ENCODE measurements at places on chromosomes 16 and 17.

DNA sequence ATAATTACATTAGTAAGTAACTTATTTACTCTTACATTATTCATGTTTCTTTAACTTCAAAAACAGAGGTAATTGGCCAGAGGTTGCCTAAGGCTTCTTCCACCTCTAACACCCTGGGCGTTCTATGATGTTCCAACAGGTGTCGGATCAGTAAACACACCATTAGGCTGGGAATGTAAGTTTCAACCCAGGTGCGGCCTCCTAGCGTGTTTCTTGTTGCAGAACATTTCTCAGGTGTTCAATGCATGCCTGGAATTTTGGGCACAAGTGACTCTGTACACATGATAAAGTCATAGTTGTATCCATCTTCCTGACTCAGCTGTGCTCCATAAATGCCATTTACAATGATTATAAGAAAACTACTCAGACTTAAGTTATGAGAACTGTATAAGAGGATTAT lies 1.0 kb downstream of the KRTAP2-2 start:
- no peak for DNase-seq

GRCh38 chr16:75263291-75263962 lies 12.0 kb upstream of the BCAR1 start:
- DNase-seq: no peak

DNA sequence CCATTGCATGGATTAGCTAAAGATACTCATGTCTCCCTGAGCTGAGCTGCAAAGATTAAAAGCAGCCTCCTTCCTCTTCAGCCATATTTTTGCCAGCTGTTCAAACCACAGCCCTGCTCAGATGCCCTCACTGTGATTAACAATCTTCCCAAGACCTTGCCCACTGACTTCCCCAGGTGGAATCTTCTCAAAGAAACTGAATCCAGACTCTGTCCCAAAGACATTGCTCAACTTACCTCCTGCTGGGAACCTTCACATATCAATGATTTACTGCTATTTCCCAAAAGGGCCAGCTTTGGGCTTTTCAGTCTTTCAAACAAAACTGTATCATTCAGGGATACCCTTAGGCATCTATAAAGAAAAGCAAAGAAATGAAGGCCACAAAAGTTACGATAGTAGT lies 9.2 kb downstream of the C17orf67 start:
- DNase-seq: no peak

DNA sequence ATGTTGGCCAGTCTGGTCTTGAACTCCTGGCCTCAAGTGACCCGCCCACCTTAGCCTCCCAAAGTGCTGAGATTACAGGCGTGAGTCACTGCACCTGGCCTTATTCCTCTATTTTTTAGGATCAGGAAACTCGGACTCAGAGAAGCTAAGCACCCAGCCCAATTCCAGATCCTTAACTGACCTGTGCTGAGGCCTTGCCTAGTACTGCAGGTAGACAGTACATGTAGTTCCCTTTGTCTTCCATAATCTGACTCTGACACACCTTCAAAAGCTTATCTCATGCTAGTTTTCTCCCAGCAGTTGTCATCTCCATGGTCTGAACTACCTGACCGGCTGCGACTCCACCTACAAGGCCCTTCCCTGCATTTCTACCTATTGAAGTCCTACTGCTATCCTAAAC lies 65.7 kb upstream of the AXIN2 start:
- DNase-seq: no peak

DNA sequence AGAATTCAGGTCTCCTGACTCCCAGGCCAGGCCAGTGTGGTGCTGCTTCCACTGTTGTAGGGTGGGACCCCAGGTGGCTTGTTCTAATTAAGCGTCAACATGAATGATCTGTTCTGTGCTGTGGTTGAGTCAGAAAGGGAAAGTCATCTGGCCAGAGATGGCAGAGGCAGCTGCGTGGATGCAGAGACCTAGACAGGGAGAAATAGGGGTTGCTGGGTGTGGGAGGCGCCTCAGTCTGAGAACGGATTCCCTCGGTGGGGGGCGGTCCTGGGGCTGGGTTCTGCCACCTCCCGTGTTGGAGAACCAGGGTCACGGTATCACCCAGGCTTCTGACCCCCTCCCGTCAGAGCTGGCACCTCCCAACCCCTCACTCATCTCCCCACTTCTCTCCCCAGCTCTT lies 5.6 kb downstream of the FBRS start:
- DNase-seq: no peak

GRCh38 chr17:73430848-73431247 lies 119.0 kb upstream of the CDC42EP4 start:
- DNase-seq: peak; percentile 29

GRCh38 chr17:8709006-8709405 lies 35.6 kb downstream of the CCDC42 start:
- DNase-seq: no peak

GRCh38 chr17:34616148-34616547 lies 36.8 kb downstream of the TMEM132E start:
- no peak for DNase-seq

DNA sequence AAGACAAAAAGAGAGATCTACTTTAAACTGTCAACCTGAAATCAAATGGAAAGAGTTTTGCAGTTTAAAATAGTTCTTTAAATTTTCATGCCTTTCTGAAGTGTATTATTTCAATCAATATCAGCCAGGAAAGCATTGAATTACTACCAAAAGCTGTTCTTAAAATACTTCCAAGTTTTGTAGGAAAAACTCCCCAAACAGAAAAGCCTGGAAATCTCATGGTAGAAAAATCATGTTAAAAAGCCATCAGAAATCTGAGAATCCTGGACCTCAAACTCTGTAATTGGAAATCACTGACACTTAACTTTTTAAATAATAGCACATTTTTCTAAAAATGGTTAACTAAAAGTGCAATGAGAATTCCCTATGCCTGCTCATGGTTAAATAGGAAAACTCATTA lies 63.3 kb upstream of the CNTNAP4 start:
- DNase-seq: no peak

GRCh38 chr16:87057211-87057881 lies 259.8 kb downstream of the C16orf95 start:
- DNase-seq: no peak

DNA sequence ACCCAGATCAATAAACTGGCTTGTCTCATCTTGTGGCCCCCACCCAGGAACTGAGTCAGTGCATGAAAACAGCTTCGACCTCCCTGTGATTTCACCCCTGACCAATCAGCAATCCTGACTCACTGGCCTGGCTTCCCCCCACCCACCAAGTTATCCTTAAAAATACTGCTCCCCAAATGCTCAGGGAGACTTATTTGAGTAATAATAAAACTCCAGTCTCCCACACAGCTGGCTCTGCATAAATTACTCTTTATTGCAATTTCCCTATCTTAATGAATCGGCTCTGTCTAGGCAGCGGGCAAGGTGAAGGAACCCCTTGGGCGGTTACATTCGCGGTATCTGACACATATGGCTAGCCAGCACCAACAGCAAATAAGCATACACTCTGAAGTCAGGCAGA lies 9.8 kb upstream of the RABEP1 start:
- no peak for DNase-seq

GRCh38 chr17:74240618-74241205 lies 27.3 kb downstream of the TTYH2 start:
- DNase-seq: no peak

DNA sequence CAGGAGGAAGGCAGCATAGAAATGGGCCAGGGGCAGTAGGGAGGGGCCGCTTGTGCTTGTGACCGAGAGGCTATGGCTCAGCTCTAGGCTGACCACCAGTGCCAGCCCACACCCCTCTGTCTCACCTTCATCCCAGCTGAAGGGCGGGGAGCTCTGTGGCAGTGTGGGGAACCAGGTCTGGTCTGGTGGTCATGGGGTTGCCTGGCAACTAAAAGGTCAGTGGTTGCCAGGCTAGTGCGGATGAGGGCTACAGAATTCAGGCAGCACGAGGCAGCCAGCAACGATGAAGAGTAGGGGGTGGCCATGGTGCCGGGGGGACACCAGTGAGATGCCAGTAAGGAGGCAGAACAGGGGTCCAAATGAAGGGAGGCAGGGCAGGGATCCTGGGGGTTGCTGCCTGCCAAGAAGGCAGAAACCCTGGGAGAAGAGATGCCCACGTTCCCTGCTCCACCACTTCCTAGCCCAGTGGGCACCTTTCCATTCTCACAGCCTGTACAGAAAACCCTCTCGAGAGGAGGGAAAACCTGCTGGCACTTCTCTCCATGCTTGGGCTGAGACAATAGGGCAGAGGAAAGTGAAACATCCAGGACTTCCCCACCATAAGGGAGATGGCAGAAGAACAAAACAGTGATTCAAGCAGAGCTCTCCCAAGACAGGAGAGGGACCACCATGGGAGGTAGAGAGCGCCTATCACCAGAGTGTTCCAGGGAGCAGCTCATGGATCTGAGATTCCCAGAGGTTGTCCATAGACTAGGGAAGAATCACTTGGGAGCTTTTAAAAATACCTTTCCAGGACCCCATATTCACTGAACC lies 39.7 kb downstream of the SRCIN1 start:
- no peak for DNase-seq

DNA sequence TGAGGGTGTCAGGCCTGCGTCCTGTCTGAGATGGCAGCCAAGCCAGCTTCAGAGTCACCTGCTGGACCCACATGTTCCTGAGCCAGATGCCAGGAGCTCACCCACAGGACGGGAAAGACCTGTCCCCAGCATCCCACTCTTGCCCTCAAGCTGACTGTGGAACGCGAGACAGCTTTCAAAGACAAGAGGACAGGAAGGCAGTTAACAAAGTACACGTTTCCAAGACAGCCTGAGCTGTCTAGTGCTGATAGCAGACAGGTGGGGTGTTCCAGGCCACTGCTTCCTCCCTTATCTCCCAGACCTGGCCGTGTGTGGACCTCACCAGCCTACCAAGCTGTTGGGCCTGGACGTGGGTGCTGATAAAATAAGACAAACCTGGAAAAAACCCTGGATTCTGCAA lies 13.2 kb downstream of the CMTM3 start:
- peak; percentile 4 for DNase-seq

DNA sequence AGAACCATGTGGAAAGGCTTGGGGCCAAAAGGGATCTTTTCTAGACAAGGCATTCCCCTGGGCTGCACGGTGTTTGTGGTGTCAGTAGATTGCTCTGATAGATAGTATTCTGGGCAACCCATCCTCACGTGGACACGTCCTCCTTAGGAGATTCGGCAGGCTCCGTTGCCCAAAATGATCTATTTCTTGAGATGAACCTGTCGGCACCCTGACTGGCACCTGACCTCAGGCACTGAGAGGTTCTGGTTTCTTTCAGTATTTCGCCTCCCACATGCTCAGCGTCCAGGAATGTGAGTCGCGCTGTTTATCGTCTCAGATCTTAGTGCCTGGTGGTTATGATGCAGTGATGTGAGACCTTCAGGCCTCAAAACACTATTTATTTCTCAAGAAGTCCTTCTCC lies 89.7 kb downstream of the MARCHF10 start:
- DNase-seq: peak; percentile 67

DNA sequence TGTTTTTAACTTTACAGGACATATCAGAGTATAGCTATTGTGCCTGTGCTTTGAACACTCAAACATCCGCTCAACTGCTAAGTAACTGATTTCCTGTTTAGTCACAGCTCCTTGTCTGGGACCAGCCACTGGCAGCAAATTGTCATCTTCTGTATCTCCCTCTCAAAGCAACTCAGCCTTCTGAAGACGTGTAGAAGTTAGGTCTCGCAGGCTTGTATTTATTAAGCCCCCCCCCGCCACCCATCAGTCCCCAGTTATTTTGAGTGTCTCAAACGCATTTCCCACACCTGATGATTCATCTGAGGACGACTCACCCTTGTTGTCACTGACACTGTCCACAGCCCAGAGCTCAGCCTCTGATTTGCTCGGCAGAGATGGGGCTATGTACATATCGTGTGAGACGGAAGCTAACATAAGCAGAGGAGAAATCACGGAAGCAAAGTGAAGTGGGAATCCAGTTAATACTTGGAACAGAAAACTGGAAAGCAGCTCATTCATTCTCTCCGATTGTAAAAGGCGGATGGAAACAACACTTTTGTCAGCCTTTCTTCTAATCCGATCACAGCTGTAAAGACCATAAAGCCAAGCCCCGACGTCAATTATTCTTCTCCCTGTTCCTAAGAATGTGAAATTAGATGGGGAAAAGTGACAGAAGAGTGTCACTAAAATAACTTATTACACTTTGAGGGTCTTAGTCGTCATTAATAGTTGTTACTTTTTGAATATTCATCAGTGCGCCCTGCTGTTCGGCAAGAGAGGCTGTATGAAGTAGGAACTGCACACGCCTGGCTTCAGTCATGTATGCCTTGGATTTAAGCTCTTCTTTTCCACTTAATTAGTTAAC lies 64.2 kb downstream of the PITPNC1 start:
- DNase-seq: peak; percentile 33

Measured in cardiac muscle cell (in vitro differentiated cells and primary cell).